ENCODE measurements at places on chromosomes 6 and 20.

- DNase-seq: no peak
Measured at GRCh38 chr20:25571240-25571639, 14.1 kb downstream of the NINL start.

DNA sequence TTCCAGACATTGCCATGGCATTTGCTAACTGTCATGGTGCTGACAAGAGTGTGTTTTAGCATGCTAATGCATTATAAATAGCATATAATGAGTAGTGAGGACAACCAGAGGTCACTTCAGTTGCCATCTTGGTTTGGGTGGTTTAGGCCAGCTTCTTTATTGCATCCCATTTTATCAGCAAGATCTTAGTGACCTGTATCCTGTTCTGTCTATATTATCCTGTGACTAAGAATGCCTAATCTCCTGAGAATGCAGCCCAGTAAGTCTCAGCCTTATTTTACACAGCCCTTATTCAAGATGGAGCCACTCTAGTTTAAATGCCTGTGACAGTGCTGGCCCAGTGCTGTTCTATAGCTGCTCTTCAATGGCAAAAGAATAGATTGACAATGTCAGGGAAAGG is 781.0 kb upstream of the ADGRB3 start:
- peak; percentile 5 for DNase-seq

- DNase-seq: no peak
Measured at GRCh38 chr6:159062564-159062945, 17.8 kb upstream of the TAGAP start.

- no peak for DNase-seq
Measured at GRCh38 chr6:47221565-47221964, 88.1 kb downstream of the TNFRSF21 start.

GRCh38 chr20:57711311-57711712 is 1.5 kb upstream of the PMEPA1 start:
- DNase-seq: no peak

DNA sequence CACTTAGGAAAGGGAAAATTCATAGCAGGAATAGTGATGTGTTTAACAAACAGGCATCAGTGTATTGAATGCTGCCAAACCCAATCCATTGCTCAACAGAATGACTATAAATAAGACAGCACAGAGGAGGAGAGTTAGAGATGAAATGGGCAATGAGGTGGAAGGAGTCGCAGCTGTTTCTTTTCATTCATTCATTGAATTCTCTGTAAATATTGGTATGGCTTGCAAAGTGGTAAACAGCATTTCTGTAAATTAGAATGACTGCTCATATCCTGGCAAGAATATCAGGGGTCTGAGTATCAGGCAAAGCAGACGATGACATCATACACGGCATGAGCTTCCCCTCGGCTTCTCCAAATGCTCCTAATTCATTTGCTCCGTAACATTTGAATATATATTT is 703.6 kb upstream of the SLC35B3 start:
- DNase-seq: no peak

- no peak for DNase-seq
Measured at GRCh38 chr6:154773610-154774089, 40.4 kb downstream of the SCAF8 start.

DNA sequence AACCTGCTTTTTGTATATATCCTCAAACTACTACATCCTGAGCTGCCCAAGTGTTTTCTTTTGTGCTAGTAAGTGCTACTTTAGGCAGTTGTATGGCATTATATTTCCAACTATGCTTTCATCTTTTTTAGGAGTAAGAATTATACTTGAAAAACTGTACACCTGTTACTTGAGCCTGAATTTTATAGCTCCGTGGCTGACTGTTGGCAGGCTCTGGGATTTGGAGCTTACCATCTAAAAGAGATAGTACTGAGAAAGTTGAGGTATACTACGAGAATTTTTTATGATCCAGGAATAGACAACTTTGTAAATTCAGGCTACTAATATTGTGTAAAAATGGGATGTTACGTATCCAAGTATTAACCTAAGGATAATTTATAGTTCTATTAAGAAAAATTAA is 32.4 kb downstream of the RNF217 start:
- no peak for DNase-seq

- no peak for DNase-seq
Measured at GRCh38 chr6:137290601-137291261, 71.5 kb upstream of the IFNGR1 start.
